WTC11 (cell line): ENCODE measurements at places on chromosomes 11 and 22.

- DNase-seq: no peak
Observed at GRCh38 chr11:91825777-91826176, 398.8 kb upstream of the FAT3 start.

- no peak for DNase-seq
Observed at GRCh38 chr11:85724748-85725465, 38.9 kb upstream of the CCDC89 start.

- DNase-seq: no peak
Observed at GRCh38 chr22:50432131-50432876, 42.5 kb downstream of the SBF1 start.

DNA sequence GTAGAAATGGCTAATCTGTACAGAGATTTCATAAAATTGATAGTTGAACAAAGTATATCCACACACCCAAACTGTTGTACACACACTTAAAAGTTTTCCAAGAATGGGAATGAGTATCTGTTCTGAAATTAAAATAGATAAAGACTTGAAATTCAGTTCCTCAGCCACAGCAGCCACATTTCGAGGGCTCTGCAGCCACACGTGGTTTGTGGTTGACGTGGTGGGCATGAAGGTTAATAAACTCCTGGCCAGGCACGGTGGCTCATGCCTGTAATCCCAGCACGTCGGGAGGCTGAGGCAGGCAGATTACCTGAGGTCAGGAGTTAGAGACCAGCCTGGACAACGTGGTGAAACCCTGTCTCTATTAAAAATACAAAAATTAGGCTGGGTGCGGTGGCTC, 24.0 kb downstream of the TPST2 start:
- DNase-seq: no peak

- DNase-seq: no peak
Observed at GRCh38 chr11:34243600-34244464, 114.0 kb downstream of the ABTB2 start.

DNA sequence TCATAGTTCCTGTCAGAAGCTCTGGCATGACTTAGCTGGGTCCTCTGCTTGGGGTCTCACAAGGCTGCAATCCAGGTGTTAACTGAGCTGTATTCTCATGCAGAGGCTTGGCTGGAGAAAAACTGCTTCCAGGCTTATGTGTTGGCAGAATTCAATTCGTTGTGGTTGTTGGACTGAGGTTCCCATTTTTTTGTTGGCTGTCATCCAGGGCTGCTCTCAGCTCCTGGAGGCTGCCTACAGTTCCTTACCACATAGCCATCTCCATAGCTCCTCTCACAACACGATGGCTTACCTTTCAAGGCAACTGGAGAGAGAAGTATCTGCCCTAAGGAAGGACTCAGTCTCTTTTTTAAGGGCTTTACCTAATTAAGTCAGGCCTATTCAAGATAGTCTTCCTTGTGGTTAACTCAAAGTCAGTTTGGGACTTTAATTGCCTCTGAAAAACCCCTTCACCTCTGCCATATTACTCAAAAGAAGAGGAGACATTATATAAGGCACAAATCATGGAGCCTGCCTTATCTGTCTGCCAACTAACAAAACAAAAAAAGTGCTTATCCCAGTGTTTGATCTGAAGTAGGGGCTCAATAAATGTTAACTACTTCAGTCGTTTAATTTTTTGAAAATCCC, 35.2 kb downstream of the OR2AG2 start:
- DNase-seq: no peak

DNA sequence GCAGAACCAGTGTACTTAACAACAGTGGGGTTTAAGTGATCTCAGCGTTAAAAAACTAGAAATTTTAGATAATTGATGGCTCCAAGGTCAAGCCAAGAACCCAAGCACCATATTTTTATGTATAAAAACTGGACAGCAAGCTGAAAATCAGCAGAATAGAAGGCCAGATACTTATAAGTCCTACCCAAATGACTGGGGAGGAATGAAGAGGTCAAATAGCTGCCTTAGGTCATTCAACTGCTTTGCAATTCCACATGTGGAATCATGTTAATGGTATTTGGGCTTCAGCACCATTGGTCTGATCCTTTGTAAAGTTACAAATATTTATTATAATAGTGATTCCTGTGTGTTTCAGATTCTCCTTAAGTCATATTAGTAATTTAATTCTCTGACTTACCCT, 108.4 kb downstream of the FAT3 start:
- no peak for DNase-seq

- no peak for DNase-seq
Observed at GRCh38 chr11:84420271-84420670, 1134.1 kb upstream of the CCDC90B start.

GRCh38 chr22:42949159-42949558, 65.8 kb downstream of the PACSIN2 start:
- DNase-seq: no peak

DNA sequence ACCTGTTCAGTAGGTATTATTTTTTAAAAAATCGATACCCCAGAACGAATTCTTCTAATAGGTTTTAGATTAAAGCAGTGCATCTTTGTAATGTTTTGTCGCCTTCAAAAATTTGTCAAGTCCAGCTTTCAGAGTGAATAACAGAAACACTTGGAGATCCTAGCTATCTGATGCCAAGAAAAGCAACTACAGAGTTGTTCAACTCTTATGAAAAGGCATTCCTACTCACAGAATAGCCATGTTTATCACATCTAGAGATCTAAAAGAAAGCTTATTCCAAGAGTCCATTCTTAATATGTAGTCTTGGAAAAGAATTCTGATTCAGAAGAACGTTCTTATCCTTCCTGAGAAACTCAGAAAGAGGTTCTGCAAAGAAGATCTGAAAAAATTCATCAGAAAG, 268.5 kb downstream of the TTC28 start:
- no peak for DNase-seq

GRCh38 chr11:43686207-43686606, 5.7 kb downstream of the HSD17B12 start:
- DNase-seq: no peak

- DNase-seq: no peak
Observed at GRCh38 chr22:22865311-22866072, 22.1 kb upstream of the IGLL5 start.

- no peak for DNase-seq
Observed at GRCh38 chr11:27391331-27392015, 28.5 kb upstream of the CCDC34 start.

DNA sequence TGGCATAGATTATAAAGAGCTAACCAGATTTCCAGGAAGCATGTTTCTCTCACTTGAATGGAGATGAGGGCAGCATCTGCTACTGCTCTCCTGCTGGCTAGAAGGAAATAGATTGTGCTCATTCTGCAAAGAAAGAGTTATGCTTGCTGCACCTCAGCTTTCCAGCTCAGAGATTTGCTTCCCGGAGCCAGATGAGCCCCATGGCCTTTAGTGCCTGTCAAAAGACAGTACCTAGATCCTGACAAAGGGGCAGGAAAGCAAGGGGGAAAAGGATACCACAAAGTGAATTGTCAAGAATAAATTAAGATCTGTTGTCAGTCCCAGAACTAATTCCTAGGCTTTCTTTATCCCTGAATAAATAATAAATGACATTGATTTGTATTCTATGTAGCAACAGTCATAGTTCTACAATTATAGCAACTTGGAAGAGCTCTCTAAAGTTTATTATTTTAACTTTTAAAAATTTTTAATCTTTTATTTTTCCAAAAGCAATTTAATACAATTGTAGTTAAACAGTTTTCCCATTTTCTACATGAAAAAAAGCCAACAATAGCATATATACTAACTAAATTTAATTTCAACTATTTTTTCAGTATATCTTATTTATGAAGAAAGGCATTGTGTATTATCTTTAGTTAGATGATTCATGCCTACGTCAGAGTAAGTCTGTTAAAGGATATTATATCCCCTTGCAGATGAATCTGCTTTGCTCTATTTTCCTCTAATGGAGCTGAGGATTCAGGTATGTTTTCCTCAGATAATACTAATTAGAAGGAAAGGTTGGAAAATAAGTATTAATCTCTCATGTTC, 306.1 kb upstream of the DDI1 start:
- DNase-seq: no peak

GRCh38 chr22:17638182-17638431, 450 bp upstream of the BCL2L13 start:
- no peak for DNase-seq

DNA sequence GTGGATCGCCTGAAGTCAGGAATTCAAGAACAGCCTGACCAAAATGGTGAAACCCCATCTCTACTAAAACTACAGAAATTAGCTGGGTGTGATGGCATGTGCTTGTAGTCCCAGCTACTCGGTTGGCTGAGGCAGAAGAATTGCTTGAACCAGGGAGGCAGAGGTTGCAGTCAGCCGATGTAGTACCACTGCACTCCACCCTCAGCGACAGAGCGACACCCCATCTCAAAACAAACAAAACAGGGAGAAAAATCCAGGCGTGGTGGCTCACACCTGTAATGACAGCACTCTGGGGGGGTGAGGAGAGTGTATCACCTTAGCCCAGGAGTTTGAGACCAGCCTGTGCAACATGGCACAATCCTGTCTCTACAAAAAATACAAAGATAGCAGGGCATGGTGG, 802.3 kb upstream of the ARHGAP42 start:
- DNase-seq: peak; percentile 10

GRCh38 chr22:42947211-42947990, 67.5 kb downstream of the PACSIN2 start:
- DNase-seq: no peak

DNA sequence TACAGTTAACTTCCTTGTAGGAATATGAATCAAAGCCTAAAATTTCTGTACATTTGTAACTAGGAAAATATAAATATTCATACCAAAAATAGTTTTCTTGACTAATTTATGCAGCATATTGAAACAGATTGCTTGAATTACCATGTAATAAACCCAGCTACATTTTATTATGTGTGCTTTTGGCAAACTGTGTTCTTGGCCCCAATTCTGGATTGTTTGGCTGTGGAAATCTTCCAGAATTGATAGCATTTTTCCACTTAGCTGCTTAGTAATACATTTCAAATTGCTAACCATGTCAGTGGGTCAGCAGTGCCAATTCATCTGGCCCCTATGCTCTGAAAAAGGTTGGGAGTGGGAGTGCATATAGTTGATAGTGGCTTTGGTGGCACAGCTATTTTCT, 32.3 kb downstream of the PDHX start:
- no peak for DNase-seq

DNA sequence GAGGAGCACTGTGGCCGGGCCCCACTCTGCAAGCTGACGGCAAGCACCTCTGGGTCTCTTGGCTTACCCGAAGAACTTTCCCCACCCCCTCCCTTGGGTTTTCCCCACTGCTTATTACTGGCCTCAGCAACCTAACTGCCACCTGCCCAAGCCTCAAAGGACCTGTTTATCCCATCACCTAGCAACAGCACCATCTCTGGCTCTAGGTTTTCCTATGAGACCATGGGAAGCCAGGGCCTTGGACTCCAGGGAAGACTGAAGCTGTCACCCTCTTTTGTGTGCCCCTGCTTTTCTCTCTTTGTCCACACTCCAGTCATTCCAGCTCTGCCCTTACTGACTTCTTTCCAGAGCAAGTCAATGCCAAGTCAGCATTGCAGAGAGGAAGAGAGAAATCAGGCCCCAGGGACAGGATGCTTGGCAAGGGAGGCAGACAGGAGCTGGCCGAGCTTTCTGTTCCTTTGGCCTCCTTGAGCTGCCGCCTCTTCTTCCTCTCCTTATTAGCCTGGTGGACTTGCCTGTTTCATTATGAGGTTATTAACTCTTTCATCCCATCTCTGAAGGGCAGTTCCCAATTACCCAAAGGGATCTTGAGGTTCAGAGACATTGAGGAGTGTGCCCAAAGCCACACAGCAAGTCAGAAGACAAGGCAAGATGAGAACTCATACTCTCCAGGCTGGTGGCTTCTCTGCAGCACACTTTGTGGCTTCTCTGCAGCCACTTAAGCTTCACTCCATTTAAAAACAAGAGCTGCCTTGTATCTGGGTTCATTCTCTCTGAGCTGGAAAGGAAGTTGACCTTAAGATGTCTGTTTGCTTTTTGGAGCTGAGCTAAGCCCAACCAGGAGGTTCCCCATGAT, at the start of gene SMIM35:
TSS of gene SMIM35 (minus strand) at position 51 of the 856 bp plus-strand sequence. CDS start 206 bp downstream, outside the sequence.
- DNase-seq: no peak

DNA sequence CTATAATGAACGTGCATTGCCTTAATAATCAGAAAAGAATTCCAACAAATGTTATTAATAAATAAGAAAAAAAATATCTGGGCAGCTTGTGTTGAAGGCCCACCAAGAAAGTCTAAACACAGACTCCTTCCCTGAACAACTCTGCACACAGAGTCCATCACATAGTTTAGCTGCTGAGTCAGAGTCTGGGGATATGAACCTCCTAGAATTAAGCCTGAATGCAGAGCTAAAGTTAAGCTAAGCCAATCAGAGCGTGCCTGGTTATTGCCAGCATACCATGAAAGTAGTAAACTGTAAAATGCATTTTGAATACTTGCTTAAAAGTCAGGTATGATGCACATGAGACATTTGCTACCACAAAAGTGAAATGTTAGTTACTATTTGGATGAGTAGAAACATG, 25.6 kb upstream of the TENM4 start:
- no peak for DNase-seq

DNA sequence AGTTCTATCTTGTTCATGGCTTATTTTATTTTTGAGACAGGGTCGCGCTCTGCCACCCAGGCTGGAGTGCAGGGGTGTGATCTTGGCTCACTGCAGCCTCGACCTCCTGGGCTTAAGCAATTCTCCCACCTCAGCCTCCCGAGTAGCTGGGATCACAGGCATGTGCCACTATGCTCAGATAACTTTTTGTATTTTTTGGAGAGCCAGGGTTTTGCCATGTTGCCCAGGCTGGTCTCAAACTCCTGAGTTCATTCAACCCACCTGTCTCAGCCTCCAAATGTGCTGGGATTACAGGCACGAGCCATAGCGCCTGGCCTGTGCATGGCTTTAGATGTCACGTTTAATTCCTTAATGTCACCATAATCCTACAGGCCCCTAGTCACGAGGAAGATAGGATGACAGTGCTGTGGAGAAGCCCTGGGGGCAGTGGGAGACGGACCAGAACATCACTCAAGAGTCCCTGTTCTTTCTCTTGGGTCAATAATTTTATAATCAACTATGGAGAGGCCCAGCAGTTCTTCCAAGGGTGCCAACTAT, 99.5 kb downstream of the RDX start:
- no peak for DNase-seq

DNA sequence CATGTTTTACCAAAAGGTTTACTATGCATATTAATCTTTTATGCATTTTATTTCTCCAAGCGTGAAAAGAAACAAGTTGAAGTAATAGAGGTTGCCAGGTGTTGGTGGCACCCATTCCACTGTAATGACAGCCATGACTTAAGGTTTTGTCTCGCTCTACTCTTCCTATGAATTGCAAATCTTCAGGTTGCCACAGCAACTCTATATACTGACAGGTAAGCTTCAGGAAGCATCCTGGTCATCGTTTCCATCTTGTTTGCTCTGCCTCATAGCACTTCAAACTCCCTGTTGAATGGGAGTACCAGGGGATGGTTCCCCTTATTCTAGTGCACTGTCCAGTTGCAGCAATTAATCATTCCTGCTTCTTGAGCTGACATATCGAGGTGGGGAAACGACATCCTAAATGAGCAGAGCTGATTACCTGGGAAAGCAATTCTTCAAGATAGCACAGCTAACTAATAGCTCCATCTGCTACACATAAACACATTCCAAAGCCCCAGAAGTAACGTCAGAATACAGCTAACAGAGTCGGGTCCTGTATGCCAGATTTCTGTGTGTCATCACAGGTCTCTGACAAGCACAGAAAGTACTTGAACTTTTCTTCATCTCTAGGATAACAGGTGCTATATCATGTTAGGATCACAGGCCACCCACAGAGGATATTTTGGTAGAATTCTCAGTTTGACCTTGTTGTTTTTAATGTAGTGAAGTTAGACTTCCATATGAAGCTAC, 80.3 kb downstream of the CADM1 start:
- no peak for DNase-seq
